ENCODE measurements at places on chromosomes 1 and 21.

- no peak for DNase-seq
Observed at GRCh38 chr1:208917723-208918122, 665.8 kb upstream of the CAMK1G start.

- no peak for DNase-seq
Observed at GRCh38 chr1:32239337-32239736, 7.7 kb upstream of the FAM167B start.

DNA sequence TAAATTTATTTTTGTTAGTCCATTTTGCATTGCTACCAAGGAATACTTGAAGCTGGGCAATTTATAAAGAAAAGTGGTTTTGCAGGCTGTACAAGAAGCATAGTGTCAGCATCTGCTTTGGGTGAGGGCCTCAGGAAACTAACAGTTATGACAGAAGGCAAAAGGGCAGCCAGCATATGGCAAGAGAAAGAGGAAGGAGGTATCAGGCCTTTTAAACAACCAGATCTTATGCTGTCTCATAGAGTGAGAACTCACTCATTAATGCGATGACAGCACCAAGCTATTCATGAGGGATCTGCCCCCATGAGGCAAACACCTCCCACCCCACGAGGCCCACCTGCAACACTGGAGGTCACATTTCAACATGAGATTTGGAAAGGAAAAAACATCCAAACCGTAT is 898.4 kb downstream of the KCNT2 start:
- no peak for DNase-seq

- DNase-seq: no peak
Observed at GRCh38 chr21:17264182-17264581, 248.7 kb upstream of the CXADR start.

- no peak for DNase-seq
Observed at GRCh38 chr1:57206038-57206437, 217.8 kb downstream of the DAB1 start.

DNA sequence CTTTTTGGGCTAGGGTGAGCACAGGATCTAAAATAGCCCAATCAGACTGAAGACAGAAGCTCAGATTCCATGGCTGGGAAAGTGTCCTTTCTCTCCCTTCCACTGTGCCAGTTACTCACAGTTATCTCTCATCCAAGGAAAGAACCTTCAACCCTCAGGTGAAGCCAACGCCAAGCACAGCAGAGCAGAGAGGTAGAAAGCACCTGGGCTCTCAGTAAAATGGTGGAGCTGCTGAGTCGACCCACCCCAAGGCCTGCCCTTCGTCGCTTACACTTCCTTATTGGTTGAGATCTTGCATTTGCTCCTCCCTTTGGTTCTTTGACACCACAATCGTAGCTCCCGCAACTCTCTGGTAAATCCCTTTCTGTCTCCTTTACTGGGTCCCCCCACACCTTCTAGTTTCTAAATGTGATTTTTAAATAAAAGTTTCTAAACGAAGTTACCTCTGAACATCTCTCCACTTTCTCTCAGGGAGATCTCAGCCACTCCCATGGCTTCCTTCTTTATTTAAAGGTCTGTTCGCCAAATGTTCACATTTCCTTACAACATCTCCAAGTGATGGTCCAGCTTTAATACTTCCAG is 27.5 kb upstream of the SLC30A1 start:
- DNase-seq: no peak

DNA sequence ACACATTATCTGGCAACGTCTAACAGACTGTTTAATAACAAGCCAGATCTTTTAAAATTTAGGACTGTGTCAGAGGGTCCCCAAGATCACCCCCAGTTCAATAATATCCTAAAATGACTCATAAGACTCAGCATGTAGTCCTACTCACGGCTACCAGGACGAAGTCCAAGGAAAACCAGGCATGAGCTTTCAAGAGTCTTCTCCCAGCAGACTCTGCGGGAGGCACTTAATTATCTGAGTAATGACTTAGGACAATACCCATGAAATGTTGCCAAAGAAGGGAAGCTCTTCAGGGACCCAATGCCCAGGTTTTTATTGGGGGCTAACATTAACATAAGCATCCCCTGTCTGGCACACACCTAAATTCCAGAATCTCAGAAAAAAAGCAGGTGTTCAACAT is 7.0 kb downstream of the HFM1 start:
- no peak for DNase-seq

GRCh38 chr1:82582347-82582746 is 781.6 kb downstream of the ADGRL2 start:
- no peak for DNase-seq

- DNase-seq: no peak
Observed at GRCh38 chr1:162696286-162696862, 64.1 kb downstream of the DDR2 start.

DNA sequence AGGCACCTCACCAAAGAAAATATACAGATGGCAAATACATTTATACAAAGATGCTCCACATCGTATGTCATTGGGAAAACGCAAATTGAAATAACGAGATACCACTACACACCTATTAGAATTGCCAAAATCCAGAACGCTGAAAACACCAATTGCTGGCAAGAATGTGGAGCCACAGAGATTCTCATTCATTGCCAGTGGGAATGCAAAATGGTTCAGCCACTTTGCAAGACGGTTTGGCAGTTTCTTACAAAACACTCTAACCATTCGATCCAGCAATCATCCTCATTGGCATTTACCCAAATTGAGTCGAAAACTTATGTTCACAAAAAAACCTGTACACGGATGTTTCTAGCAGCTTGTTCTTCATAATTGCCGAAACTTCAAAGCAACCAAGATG is 223.3 kb upstream of the GREM2 start:
- no peak for DNase-seq

- DNase-seq: peak; percentile 31
Observed at GRCh38 chr1:182301467-182302198, 90.0 kb downstream of the GLUL start.

DNA sequence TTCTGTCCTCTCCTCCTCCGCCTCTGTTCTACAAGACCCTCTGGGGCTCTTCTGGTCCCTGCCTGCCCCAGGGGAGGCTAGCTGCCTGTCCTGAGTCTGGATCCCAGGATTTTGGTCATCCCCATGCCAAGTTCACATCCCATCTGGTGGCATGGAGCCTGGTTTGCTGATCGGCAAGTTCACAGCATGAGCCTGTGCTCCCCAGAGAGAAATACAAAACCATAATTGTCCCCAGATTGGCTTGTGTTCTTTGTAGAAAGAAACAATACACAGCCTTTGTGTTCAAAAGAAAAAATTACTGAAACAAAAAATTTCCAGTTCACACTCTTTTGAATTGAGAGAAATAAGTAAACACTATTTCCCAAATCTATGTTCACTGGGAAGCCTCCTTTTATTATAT is 149.4 kb upstream of the ZC3H12A start:
- DNase-seq: no peak

DNA sequence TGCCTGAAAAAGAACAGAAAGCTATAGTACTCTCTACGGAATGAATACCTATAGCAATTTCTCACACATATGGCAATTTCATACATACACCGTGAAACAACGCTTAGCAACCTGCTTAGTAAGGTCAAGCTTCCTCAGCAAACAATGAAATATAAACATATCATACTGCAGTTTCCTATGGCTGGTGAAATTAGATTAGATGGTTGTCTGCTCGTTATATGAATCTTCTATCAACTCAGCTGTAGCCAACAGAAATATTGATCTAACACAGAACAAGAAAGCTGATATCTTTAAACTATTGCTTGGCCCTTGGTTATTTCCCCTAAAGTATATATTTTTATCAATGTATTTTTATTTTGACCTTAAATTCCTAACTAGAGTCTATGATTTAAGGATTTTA is 187.8 kb downstream of the SLC44A5 start:
- DNase-seq: no peak

DNA sequence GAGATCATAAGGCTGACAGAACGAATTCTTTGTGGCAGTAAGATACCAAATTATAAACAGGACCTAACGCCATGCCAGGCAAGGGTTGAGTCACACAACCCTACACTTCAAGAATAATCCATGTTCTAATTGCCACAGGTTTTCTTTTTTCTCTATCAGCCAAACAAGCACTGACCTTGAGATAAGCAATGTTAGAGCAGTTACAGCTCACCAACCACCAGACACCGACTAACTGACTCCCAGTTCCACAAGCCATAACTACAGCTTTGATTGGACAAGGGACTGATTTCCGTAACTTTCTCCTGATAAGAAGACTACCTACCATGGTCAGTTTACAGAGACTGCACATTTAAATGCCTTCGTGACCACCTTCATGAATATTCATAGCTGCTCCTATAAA is 149.6 kb downstream of the PTPRU start:
- no peak for DNase-seq
